ENCODE measurements at places on chromosomes 1 and 21.

DNA sequence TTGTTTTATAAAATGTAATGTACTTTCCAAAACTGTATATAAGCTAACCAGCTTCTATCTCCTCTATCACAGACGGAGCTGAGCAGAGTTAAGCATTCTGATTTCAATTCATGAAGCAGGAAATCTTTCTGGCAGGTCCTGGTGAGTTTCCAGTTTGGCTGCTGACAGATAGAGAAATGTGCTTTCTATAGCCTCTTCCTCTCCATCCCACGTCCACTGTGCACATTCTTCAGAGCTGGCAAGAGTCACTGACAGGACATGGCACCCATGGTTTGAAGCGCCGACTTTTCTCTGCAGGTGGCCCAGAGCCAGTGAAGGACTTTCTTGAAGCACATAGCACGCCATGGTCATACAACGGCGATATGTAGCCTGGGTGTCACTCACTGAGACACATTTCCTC, 52.3 kb upstream of the POU2F1 start:
- no peak for DNase-seq

DNA sequence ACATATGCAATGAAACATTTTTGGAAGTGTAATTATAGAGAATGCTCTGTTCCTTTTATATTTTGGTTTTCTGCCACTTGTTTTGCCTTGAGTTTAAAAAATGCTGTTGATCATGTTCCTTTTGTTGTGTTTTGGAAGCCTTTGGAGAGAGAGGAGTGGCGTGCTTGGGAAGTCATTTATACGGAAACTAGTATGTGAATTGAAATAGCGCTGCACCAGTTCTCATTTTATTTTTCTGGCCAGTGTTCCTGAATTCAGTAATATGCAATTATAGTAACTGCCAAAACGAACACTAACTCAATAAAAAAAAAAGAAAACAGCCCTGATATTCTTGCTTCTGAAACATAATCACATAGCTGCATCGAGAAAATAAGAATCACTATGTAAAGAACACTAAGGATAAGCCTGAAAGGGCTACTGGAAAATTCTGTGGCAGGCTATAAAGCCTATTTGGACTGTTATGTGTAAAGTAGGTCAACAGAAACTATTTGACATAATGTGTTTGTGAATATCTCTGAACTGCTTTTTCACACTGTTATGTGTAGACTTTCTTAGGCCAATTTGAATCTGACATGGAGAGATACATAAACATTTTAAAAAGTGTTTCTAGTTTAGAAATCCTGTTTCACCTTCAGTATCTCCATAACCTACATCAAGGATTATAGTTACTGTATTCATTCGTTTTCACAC, 742.0 kb downstream of the KCNT2 start:
- no peak for DNase-seq

GRCh38 chr1:58883888-58884482, 100.1 kb upstream of the JUN start:
- no peak for DNase-seq

- no peak for DNase-seq
These were observed 638.5 kb upstream of the CAMK1G start for GRCh38 chr1:208944981-208945451.

DNA sequence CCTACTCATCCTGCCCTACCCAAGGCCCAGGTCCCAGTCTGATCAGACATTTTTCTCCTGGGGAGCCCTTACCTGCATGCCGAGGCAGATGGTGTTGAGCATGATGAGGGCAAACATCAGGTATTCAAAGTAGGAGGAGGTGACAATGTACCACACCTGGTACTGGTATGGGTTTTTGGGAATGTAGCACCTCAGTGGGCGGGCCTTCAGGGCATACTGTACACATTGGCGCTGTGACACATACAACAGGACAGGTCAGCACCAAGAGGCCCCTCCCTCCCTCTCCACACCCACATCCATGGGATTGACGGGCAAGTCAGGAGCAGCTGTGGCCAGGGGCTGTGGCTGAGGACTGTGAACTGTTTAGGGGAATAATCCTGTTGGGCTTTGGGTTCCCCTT, 37.1 kb upstream of the KIF21B start:
- DNase-seq: no peak
